ENCODE measurements at places on chromosomes 16 and 17.

- no peak for DNase-seq
Measured at GRCh38 chr17:42868338-42868737, 17.3 kb downstream of the AOC3 start.

DNA sequence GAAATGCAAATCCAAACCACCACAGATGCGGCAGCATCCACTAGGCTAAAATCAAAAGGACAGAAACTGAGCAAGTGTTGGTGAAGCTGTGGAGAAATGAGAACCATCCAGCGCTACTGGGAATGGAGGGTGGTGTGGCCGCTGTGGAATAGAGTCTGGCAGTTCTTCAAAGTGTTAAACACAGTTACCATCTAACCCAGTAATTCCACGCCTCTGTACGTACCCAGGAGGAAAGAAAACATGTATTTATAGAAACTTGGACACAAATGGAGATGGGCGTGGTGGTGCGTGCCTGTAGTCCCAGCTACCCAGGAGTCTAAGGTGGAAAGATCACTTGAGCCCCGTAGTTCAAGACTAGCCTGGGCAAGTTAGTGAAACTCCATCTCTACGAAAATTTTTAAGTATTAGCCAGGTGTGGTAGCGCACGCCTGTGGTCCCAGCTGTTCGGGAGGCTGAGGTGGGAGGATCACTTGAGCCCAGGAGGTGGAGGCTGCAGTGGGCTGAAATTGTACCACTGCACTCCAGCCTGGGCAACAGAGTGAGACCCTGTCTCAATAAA, 11.6 kb downstream of the SLC25A10 start:
- no peak for DNase-seq

DNA sequence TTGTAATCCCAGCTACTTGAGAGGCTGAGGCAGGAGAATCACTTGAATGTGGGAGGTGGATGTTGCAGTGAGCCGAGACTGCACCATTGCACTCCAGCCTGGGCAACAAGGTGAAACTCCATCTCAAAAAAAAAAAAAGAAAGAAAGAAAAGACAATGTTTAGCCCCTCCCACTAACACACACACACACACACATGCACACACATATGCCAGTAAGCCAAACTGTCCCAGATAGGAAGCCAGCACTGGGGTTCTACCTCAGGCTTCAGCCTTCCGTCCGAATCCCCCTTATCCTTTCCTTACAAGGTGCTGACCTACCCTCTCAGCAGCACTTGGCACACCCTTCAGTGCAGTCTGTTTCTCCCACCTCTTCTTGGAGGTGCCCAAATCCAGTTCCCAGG, 8.7 kb upstream of the KCNH6 start:
- DNase-seq: peak; percentile 44

DNA sequence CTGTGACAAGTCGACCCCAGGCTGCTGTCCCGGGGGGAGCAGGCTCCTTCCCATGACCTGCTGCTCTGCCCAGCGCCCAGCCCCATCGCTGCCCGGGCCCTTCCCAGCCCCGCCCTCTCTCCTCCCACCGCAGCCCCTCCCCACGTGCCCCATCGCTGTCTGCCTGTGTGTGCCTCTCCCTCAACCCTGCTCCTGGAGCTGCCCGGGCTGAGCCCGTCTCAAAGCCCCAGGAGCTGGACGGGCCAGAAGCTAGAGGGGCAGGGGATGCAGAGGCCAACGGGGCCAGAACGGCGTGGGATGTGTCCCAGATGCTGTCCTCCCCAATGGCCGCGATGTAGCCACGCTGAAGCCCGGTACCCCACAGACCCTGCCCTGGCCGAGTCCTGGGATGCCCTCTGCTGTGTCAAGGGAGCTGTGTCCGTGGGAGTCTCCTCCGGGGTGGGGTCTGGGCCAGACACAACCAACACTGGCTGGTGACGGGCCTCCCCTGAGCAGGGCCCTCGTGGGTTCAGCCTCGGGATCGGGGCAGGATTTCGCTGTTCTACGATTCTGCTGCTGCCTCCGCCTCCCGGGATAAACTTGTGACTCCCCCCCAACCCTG, 118.2 kb upstream of the ZNF750 start:
- no peak for DNase-seq

DNA sequence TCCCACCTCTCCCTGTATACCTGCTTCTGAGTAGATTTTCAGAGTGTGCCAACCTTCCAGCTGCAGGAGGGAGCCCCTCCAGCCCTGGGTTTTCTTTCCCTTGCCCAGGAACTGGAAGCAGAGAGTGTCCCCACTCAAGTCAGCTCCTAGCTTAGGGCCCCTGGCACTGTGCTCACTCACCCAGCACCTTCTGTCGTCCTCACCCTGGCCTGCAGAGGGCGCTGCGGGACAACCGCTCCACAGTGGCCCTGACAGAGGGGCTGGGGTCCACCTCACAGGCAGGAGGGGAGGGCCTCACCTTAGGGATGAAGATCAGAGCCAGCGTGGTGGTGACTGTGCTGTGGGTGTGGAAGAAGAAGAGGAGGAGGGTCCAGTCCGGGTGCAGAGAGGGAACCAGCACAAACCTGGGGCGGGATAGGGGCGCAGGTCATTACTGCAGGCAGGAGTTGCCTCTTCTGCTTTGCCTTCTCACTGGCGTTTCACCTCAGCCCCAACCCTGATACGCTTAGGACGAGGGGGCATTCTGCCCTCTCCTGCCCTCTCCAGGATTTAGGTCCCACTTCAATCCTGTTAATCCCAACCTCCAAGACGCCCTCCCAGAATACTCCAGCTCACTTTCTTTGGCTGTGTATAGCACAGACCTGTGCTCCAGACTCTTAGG, 10.0 kb downstream of the GPR179 start:
- DNase-seq: no peak
